Daoy (cell line): ENCODE measurements at places on chromosomes 1 and 21. TPM values are rescaled to one million over a fixed set of nuclear protein-coding genes. Genes with fewer than 3 reads are reported as not detected.

DNA sequence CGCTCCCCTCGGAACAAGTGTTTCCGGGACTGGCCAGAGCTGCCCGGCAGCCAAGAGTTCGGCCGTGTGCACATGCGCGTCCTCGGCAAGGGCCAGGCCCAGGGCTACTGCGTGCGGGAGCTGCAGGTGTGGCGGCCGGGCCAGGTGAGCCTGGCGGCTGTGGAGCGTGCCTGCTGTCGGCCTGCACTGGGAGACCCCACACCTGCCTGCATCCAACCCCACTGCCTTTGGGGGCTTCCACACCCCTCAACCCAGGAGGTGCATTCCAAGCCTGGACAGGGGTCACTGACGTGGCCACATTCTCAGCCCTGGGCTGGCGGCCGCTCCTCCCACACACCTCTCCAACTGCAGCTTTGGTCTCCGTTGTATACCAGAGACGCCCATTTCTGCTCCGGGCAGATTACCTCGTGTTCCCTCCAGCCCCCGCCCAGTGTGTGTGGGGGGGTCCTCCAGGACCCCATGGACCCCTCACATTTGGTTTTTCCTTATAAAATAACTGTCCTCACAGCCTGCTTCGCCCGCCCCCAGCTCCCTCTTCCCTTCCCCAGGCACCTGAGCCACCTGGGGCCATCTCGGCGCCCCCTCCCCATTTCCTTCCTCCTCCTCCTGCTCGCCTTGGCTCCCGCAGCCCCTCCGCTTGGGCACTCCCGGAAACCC is 6.1 kb downstream of the RNF223 start:
- no peak for DNase-seq

- peak; percentile 82 for DNase-seq
Measured at GRCh38 chr21:27700974-27701614, 734.2 kb upstream of the ADAMTS5 start.

DNA sequence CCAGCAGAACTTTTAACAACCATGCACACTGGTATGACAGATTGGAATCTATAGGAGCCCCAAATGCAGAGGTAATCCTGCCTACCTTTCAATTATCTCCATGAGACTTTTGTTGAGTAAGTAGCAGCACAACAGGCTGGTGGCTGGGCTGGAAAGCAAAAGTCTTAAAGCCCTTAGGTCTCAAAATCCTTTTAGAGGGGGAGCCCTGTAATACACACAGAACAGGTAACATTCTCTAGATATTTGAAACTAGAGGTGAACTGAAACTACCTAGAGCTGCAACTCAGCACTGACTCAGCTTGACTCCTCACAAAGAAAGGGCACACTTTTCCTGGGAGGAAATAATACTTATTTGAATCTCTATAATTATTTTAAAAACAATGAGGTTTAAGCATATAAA is 71.5 kb downstream of the CLCA4 start:
- no peak for DNase-seq

GRCh38 chr1:2108213-2108876 is 58.1 kb downstream of the PRKCZ start:
- peak; percentile 49 for DNase-seq

DNA sequence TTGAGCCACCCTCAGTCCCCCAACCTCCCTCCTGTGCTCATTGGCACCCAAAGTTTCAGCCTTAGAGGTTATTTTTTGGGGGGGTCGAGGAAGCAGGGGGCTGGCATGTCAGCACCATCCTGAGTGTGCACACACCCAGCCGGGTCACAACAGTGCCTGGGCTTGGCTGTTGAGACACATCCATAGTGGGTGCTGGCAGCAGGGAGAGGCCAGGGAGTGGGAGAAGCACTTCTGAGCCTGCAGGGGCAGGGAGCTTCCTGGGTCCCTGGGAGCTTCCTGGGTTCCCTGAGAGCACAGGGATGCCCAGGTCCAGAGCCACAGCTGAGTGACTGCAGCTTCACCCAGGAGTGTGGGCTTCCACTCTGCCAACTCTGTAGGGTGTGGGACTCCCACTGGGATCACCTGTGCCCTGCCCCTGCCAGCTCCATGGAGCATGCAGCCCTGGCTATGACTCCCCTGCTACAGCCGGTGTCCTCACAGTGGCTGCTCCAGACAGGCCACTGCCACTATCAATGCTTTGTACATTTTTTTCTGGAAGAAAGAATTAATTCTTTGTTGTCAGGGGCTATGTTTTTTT is 240.4 kb downstream of the PTGER3 start:
- no peak for DNase-seq

Gene TYW3
- total RNA-seq: 22.1 and 33.0 TPM in 2 replicates

- no peak for DNase-seq
Measured at GRCh38 chr1:17060306-17060749, 6.5 kb upstream of the SDHB start.

Gene PCP4
- total RNA-seq: not detected in 2 replicates

GRCh38 chr1:154775621-154776605 is 94.2 kb downstream of the KCNN3 start:
- no peak for DNase-seq

DNA sequence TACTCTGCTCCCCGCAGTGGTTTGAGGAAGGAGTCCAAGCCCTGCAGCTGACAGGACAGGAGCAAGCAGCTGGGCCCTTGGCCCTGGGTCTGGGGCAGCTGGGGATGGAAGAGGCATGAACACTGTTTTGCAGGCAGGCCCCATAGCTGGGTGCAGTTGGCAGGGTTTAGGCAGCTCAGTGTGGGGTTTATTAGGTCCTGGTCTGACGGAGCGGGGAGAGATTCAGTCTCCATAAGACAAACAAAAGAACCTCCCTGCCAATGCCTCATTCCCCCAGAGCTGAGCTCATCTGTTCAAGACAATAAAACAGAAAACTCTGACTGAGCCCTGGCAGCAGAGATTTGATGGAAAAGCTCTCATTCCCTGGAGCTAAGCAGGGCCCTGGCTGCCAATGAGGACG is 37.3 kb downstream of the OLFML2B start:
- DNase-seq: no peak

DNA sequence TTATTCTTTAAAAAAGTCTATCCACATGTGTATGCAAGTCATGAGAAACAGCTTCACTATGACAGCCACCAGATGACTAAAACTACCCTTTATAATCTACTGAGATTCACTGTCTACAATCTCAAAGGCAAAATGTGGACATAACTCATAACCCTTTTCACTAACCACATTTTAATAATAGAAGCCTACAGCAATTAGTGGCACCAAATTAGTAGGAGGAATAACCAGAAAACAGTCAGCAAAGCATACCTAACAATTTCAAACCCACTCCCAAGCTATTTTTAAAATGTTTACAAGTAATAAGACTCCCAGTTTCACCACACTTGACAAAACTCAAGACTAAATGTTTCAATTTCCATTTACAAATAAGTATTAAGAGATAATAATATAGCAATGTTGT is 442.9 kb downstream of the PTPRC start:
- no peak for DNase-seq

Gene S100A14
- not detected in 2 replicates for total RNA-seq

Gene FABP3
- not detected in 2 replicates for total RNA-seq

DNA sequence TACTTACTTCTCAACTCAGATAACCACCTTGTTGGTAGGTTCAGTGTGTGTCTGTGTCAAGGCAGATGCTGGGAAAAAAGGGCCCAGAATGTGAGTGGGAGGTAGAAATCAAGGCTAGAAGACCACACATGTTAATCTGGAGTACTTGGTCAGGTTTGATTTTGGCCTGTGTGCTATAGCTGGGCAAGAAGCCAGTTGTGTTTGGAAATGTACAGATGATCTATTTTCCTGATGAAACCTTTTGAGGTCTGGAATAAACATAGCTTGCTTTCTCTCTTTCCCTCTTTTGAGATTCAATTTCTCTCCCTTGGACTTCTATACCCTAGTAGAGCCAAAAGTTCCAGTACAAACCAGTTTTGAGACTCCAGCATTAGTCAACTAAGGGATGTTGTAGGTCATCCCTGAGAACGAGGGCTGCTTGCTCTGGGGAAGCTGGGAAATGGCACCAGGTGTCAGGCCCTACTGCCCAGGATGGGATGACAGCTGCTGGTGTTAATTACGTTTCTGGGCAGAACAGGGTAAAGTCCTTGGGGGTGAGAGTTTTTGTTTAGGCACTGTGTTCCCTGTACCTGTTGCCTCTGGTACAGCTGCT is 15.8 kb downstream of the MAPKAPK2 start:
- no peak for DNase-seq

Gene KANK4
- 0.03 TPM in 1 of 2 replicates, not detected in the other for total RNA-seq

Gene ZNF648
- total RNA-seq: 0.17 TPM in 1 of 2 replicates, not detected in the other

DNA sequence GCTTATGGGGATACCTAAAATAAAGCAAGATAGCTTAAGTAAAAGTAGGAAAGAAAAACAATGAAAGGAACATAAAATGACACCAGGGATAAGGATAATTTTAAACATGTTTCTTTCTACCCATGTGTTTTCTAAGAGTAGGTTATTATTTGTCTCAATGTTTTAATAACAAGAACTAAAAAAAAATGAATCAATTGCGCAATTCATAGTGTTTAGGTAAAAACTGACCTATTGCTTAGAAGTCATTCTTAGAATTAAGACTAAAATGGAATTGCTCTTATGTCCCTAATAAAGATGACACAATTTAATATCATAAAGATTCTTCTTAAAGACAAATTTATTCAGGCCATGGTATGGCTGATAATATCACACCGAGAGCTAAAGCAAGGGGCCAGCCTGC is 58.0 kb upstream of the COL24A1 start:
- no peak for DNase-seq

- peak; percentile 65 for DNase-seq
Measured at GRCh38 chr1:224851210-224851847, 78.1 kb upstream of the DNAH14 start.

Gene HSPB7
- 0.17 TPM in 1 of 2 replicates, not detected in the other for total RNA-seq

- peak; percentile 35 for DNase-seq
Measured at GRCh38 chr1:47870946-47871676, 126.1 kb downstream of the TRABD2B start.

- DNase-seq: peak; percentile 15
Measured at GRCh38 chr1:150410582-150411101, 46.7 kb downstream of the RPRD2 start.

GRCh38 chr1:160113407-160113806 is 2.2 kb upstream of the ATP1A2 start:
- no peak for DNase-seq

DNA sequence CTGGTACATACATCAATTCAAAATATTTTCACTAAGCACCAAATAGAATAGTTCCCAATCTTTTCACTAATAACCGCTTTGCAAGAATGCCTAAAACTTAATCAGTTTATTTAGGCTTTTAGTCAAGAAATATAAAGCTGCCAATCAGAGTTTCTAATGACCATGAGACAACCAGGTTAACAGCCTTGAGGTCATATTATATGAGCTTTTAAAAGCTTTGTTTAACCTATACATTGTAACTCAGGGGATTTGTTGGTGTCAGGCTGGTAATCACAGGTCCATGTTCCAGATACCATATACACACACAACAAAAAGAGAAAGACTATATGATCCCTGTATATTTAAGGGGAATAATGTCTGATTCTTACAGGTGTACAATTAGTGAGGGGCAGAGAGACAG is 246.2 kb upstream of the ADGRL2 start:
- DNase-seq: no peak

Gene PDE4B
- total RNA-seq: 3.4 and 6.9 TPM in 2 replicates

Gene IL6R
- 0.80 and 6.4 TPM in 2 replicates for total RNA-seq

GRCh38 chr1:56954664-56955063 is 11.2 kb downstream of the C8B start:
- no peak for DNase-seq

- no peak for DNase-seq
Measured at GRCh38 chr1:24896176-24896575, 33.9 kb downstream of the RUNX3 start.

DNA sequence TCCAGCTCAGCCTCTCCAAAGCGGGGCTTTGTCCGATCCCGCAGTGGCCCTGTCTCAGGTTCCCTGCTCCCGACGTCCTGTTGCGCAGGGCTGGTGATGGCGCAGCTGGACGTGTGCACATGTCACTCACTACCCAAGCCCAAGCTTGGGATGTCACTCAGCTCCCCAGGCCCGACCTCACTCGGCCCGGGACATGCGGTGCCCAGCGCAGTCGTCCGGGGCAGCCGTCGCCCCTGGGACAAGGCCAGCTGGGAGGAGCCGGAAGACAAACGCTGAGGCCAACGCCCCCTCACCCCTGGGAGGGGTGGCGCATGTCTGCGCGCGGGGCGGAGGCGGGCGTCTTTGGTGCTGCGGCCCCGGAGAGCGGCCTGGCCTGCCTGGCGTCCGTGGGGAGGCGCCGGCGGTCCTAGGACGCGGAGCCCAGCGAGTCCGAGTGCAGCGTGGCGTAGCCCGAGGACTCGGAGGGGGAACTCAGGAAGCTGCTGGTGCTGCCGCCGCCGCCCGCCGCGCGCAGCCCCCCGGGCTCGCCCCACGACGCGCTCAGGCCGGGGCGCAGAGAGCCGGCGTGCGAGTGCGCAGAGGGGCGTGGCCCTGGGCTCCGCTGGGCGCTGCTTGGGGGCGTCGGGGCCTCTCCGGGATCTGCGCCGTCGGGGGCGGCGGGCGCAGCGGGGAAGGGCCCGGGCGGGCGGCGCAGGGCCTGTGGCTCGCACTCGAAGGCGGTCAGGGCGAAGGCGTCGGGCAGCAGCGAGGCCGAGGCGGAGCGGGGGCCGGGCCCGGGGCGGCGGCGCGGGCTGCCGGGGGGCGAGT is 5.2 kb downstream of the HES3 start:
- DNase-seq: no peak

- no peak for DNase-seq
Measured at GRCh38 chr1:234337233-234337632, 36.0 kb upstream of the COA6 start.

GRCh38 chr1:56472860-56473259 is 106.5 kb downstream of the PLPP3 start:
- DNase-seq: no peak
